CD4-positive, CD25-positive, alpha-beta regulatory T cell (primary cell): ENCODE measurements at places on chromosomes 2 and 18.

DNA sequence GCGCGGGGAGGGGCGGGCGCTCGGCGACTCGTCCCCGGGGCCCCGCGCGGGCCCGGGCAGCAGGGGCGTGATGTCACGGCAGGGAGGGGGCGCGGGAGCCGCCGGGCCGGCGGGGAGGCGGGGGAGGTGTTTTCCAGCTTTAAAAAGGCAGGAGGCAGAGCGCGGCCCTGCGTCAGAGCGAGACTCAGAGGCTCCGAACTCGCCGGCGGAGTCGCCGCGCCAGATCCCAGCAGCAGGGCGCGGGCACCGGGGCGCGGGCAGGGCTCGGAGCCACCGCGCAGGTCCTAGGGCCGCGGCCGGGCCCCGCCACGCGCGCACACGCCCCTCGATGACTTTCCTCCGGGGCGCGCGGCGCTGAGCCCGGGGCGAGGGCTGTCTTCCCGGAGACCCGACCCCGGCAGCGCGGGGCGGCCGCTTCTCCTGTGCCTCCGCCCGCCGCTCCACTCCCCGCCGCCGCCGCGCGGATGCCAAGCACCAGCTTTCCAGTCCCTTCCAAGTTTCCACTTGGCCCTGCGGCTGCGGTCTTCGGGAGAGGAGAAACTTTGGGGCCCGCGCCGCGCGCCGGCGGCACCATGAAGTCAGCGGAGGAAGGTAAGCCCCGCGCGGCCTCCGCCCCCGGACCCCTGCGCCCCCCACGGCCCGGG lies at the start of gene NFATC1:
NFATC1 (plus strand) TSS at position 170 of the 644 bp plus-strand sequence; CDS start at position 465, 295 bp downstream.
- peak; percentile 72 for DNase-seq
- no peaks in the 10 kb centered on the region for H3K27me3 ChIP-seq
- no peaks in the 10 kb centered on the region for H3K36me3 ChIP-seq
- H3K4me3 ChIP-seq: no peak within 1 kb of the TSS

DNA sequence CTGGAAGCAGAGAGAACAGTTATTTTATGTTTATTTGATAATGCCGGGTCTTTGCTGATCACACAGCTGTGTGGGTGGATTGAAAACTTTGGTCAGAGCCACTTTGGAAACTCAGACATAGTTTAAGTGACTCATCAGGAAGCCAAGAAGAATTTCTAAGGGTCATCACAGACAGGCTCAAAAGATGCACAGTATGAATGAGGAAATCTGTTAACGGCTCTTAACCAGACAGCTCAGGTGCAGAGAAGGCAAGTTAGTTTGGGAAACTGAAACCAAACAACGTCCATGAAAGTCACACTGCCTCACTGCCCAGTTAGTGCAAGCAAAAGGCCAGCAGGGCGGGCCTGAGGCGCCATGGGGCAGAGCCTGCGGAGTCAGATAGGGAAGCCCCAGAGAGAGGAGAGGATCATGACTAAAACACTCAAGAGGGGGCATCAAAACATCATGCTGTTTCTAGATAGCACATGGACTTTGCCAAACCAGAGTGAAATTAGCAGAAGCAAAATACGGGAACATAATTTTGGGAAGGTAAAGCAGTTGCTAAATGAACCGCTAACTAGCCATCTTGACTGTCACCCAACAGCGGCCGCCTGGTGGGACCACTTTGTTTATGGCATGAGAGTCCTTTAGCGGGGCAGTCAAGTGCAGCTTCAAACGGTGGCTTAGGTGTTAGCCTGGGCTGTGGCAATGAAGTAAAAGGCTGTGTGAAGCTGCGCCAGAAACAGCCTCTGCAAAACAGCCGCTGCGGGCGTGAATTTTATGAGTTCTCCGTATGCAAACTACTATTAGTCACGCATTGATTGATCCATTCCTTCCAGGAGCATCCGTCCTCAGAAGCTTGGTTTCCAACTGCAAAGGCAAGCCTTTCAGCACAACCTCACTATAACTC lies 101.2 kb downstream of the KCTD18 start:
- no peak for DNase-seq
- no peaks in the 10 kb centered on the region for H3K4me1 ChIP-seq
- H3K27ac ChIP-seq: no peak overlapping the region
- no peaks in the 10 kb centered on the region for H3K36me3 ChIP-seq
- H3K4me3 ChIP-seq: no peak overlapping the region

- peaks cover 5% of the 10 kb centered on the region for H3K27me3 ChIP-seq
- no peak overlapping the region for H3K27ac ChIP-seq
- no peaks in the 10 kb centered on the region for H3K36me3 ChIP-seq
- H3K4me1 ChIP-seq: no peaks in the 10 kb centered on the region
- no peak for DNase-seq
These were observed 63.3 kb downstream of the BOD1L2 start for GRCh38 chr18:57210107-57210715.

- no peaks in the 10 kb centered on the region for H3K36me3 ChIP-seq
- no peaks in the 10 kb centered on the region for H3K4me1 ChIP-seq
- DNase-seq: no peak
- no peak overlapping the region for H3K27ac ChIP-seq
- H3K4me3 ChIP-seq: no peak overlapping the region
These were observed 4.5 kb upstream of the MYO5B start for GRCh38 chr18:50199346-50199855.

DNA sequence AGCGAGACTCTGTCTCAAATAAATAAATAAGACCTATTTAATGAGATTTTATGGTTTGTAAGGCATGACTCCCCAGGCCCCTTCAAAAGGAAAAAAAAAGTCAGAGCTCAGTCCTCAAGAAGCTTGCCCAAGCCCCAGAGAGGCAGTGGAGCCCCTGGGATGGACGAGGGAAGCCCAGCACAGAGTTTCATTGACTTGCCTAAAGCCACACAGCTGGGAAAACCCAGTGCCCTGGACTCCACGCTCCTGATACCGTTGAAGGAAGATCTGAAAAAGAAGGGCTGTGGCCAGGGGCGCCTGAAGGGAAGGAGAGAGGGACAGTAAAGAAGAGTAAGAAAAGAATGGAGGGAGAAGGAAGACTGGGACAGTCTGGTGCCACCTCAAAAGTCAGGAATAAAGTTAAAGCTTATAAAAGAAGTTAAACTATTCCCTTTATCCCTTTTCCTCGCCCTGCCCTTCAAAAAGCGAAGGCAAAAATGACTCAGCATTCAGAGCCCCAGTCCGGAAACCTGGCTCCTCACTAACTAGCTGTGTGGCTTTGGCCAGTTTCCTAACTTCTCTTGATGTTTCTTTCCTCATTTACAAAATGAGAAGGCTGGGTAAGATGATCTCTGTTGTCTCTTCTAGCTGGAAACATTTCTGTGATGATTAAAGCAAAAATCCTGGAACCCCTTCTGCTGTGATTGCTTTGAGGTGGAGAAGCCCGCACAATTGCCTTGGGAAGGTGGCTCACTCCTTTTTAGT lies 46.7 kb downstream of the LYPD1 start:
- H3K27me3 ChIP-seq: no peaks in the 10 kb centered on the region
- no peak overlapping the region for H3K4me3 ChIP-seq
- no peaks in the 10 kb centered on the region for H3K36me3 ChIP-seq
- H3K4me1 ChIP-seq: no peaks in the 10 kb centered on the region
- no peak overlapping the region for H3K27ac ChIP-seq

GRCh38 chr18:62281684-62282083 lies 43.4 kb upstream of the TNFRSF11A start:
- H3K27ac ChIP-seq: no peak overlapping the region
- no peaks in the 10 kb centered on the region for H3K27me3 ChIP-seq
- peaks cover 65% of the 10 kb centered on the region for H3K36me3 ChIP-seq
- H3K4me1 ChIP-seq: no peaks in the 10 kb centered on the region

DNA sequence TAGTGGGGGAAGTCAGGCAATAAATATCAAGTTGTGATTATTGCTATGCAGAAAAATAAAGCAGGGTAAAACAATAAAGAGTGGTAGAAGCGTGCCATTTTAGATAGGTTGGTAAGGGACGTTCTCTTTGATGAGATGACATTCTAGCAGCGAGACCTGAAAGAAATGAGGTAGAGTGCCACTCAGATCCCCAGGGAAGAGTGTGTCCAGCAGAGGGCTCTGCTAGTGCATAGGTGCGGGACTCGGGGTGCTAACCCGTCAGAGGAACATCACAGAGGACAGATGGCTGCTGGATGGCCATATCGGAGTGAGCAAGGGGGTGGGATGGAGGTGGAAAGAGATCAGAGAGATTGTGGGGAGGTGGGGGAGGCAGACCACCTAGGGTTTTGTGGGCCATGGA lies 16.3 kb upstream of the GTF2A1L start:
- H3K4me1 ChIP-seq: no peaks in the 10 kb centered on the region
- DNase-seq: no peak
- H3K36me3 ChIP-seq: no peaks in the 10 kb centered on the region
- no peak overlapping the region for H3K4me3 ChIP-seq

- H3K36me3 ChIP-seq: no peaks in the 10 kb centered on the region
- DNase-seq: no peak
- H3K4me3 ChIP-seq: no peak overlapping the region
- no peaks in the 10 kb centered on the region for H3K27me3 ChIP-seq
- H3K4me1 ChIP-seq: no peaks in the 10 kb centered on the region
These were observed 525.0 kb downstream of the ERBB4 start for GRCh38 chr2:212013626-212014025.

- H3K27ac ChIP-seq: no peak within 1 kb of the TSS
- H3K27me3 ChIP-seq: peaks cover 29% of the 10 kb centered on the region
- peaks cover 12% of the 10 kb centered on the region for H3K4me1 ChIP-seq
These were observed at the start of gene CYP27C1 for GRCh38 chr2:127220102-127220767. Gene CYP27C1, minus strand, starts transcription at chr2:127220299. Its CDS starts 29 bp downstream, at chr2:127220270.

DNA sequence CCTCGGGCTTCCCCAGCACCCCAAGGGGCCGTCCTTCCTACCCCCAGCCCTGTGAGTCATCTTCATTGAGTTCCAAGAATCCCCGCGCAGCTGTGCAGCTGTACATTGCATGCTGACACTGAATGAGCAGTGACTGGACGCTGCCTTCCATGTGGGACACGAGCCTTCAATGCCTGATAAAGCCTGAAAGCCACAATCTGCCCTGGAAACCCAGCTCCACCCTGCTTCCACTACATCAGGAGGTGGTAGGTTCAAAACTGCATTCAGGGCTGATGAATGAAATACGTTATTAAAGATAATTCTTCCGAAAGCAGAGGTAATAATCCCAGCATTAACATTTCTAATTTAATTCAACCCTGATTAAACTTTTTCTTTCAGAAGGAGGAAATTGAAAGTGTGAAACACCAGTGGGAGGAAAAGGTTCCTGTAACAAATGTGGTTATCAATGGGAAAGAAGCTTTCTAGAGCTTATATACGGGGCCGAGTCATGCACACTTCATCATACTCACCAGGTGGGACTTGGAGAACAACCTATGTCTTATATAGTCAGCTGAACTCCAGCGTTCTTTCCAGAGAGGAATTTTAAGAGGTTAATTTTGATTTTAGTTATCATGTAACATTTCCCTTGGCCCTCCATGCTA lies 360.1 kb downstream of the LPIN1 start:
- H3K27ac ChIP-seq: no peak overlapping the region
- DNase-seq: no peak
- no peak overlapping the region for H3K4me3 ChIP-seq
- no peaks in the 10 kb centered on the region for H3K27me3 ChIP-seq
